ENCODE measurements at places on chromosomes 6 and 20.

- no peak for DNase-seq
Measured at GRCh38 chr6:77040568-77041195, 422.6 kb downstream of the HTR1B start.

DNA sequence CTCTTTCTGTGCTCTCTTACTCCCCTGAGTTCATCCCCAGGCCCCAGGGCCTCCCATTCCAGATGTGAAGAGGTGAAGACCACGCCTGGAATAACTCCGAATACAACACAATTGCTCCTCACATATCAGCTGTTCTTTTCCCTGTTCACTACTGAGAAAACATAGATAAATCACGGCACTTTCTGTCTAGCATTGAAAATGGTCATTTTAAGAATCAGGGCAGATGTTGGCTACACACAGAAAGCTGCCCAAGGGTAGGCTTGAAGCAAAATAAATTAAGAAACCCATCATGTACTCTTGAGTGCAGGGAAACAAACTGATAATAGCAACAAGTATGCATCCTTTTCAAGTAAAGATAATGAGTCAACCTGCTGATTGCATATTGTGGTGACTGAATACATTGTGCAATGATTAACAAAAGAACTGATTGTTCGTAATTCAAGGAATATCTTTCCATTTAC lies 382.5 kb downstream of the PRKN start:
- DNase-seq, result no peak

DNA sequence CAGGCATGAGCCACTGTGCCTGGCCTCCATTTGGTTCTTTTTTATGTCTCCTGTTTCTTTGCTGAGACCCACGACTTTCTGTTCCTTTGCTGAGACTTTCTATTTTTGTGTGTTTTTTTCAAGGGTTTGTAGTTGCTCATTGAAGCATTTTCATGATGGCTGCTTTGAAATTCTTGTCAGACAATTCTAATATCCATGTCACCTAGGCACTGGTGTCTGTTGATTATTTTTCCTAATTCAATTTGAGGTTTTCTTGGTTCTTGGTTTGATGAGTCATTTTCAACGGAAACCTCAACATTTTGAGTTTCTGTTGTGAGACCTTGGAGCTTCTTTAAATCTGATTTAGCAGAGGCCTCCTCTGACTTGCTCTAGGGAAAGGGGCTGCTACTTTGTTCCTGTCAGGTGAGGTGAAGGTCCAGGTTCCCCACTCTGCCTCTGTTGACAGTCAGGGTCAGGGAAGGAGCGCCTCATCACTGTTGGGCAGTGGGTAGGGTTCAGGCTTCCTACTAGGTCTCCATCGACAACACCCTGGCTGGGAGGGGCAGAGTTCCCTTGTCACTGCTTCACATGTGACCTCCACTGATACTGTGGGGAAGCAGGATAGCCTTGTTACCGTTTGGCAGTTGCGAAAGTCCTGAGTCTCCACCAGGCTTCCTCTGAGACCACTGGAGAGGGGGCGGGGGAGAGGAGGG lies 67.2 kb upstream of the RNF24 start:
- no peak for DNase-seq

GRCh38 chr6:140855520-140855919 lies 1277.2 kb upstream of the GJE1 start:
- no peak for DNase-seq

GRCh38 chr6:36608788-36609563 lies 14.8 kb downstream of the SRSF3 start:
- no peak for DNase-seq

DNA sequence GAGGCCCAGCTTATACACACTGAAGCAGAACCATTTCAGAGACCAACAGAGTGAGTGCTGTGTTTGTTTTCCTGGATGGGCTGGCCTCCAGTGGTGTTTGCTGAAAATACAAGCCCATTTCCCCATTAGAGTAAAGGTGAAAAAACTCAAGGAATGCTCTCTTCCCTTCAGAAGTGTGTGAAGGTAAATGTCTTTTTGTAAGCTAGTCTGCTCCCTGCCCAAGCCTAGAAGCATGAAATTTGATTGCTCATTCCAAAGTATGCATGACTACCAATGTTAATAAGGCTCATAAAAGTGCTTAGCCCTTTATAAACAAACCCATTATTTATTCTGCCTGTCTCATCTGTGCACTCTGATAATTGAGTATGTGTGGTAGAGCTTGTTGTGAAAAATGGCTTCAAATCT lies 59.1 kb downstream of the ADGRF1 start:
- DNase-seq, result no peak

DNA sequence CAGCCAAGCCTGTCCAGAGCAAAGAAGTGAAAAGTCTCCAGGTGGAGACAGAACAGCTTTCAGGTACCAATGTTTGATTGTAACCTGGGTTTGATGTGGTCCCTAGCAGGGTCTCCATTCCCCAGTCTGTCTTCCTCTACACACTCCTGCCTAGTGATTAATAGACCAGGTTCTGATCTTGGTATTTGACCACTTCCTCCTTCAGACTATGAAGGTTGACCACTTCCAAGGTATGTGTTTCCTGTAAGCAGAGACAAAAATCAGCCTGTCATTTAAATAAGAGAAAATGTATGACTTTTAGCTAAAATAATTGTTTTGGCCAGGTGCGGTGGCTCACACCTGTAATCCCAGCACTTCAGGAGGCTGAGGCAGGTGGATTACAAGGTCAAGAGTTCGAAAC lies 41.8 kb upstream of the TOP1 start:
- no peak for DNase-seq

GRCh38 chr6:118295336-118295735 lies 252.8 kb upstream of the PLN start:
- no peak for DNase-seq

DNA sequence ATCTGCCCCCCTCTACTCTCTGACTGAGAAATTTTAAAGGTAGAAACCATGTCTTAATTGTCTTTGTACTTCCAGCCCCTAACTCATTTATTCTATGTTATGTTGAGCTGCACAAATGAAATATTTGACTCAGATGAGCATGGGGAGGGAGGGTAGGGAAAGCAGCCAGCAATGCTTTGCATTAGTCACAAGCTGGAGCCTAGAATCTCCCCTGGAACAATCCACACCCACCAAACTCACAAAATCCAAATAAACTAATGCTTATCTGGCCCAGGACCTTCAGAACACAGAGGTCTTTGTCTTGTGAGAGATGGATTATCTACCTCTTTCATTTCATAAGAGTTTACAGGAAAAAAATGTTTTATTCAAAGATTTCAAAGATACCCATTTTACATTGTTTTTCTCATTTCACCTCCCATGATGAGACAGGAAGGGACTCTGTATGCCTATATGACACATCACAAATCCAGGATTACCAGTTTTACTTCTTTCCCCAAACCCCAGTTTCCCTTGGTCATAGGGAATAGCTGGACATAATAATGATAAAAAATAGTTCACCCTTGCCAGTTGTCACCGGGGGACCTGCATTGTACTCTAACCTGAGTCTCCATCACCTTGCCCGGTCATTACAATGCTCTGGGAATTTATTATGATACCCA lies 466.9 kb downstream of the KIF16B start:
- no peak for DNase-seq

DNA sequence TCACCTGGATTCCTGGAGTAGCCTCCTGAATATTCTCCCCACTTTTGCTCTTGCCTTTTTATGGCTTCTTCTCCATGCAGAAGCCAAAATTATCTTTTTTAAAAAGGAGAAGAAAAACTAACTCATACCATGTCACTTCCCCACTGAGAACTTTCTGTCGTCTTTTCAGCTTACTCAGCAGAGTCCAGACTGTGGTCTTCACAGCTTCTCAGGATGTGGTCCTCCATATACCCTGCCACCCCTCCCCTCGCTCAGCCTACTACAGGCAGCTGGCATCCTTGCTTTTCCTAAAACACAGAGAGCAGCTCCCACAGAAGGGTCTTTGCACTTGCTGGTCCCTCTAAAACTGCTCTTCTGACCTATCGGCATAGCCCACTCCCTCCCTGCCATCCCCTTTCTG lies 89.4 kb upstream of the ISM1 start:
- no peak for DNase-seq

GRCh38 chr6:159080217-159080976 lies 35.6 kb upstream of the TAGAP start:
- no peak for DNase-seq

DNA sequence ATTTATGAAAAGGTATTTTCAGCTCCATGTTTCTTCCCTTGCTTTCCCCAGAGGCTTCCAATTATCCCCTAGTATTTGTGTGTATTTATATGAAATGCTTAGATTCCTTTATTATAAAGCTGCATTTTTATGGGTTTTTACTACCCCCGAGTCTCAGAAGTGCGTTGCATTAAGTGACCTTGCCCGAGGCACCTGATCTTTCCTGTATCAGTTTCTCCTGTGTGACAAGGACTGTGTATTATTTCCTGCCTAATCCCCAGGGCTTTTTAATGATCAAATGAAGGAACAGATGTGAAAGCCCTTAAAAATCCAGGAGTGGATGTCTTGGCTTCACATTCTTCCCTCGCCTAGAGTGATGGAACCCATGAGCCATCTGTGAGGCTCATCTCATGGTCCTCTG lies 118.8 kb downstream of the TULP4 start:
- DNase-seq, result no peak

GRCh38 chr6:162750776-162751175 lies 23.0 kb downstream of the PACRG start:
- no peak for DNase-seq

DNA sequence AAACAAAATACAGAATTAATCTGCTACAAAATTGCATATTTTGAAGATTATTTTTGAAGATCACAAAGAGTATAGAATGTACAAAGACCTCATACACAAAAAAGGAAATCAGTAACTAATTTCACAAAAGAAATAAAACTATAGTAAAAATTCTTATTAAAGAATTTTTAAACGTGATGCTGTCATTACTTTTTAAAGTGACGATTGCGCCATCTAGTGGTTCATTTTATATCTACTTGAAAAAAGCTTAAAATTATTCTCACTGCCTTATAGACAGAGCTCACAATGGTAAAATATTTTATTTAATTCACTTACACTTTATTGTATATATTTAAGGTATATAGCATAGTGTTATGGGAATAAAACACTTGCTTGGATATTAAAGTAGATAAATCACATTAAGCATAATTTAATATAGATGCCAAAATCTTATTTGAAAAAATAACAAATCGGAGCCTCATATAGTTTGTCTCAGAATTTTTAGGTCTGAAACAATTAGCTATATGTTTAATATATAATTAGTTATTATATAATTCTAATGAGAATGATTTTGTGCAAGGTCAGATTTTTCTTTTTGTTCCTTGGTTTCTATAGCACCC lies 128.8 kb downstream of the PHF3 start:
- DNase-seq, result no peak

DNA sequence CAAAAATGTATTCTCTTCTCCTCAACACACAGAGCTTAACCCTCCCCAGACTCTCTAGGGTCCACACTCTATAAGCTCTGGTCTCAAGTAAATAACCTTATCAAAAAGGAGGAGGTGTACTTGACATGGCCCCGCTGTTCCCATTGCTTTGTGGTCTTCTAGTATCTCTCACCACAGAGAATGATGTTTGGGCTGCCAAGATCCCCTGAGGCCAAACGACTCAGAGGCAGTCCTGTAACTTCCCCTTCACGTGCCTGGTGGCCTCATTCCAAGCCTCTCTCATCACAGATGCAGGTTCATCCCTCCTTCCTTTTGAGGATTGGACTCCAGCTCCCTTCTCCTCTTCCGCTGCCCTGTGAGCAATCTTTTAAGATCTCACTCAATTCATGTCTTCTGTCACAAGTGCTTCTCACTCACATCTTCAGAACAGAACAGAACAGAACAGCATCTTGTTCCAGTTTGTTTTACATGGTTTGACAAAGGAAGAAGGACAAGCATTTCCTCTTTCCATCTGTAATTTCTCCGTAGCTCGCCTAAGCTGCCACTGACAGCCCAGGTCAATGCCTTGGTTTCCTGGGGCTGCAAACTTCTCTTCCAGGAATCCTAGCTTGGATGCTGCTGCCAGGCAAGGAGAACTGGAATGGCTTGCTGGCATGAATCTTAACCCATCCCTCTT lies 541.5 kb downstream of the CD83 start:
- DNase-seq, result no peak

- DNase-seq, result no peak
Measured at GRCh38 chr6:111871207-111871606, 2.0 kb downstream of the FYN start.

- DNase-seq, result no peak
Measured at GRCh38 chr20:7940341-7940740, at the start of gene HAO1. Gene HAO1, minus strand, starts transcription at chr20:7940458. Its CDS starts 36 bp downstream, at chr20:7940422.

DNA sequence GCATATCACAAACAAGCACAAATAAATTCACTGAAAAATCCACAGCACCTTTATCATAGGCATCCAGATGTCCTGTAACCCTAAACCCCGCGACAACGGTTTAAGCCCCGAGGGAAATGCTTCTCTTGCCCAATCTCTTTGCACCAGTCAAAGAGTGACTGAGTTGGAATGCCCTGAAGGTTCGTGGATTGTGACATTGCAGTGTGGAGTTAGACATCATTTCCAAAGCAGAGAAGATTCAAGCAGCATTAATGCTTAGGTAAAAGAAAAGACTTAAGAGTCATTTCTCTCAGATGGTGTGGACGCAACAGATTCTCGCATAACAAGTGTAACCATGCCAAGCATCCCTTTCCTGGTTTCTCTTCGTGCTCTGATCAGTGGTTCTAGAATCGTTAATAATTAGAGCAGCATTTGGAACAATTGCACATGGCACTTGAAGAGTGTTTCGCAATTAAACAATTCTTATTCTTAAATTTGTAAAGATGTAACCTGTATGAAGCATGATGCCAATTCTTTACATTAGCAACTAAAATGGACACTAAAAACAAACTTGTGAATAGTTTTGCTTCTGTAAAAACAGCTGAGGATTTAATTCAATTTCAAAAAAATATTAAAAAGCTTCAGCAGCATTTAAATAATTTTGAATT lies 121.6 kb downstream of the HIVEP2 start:
- DNase-seq, result no peak

DNA sequence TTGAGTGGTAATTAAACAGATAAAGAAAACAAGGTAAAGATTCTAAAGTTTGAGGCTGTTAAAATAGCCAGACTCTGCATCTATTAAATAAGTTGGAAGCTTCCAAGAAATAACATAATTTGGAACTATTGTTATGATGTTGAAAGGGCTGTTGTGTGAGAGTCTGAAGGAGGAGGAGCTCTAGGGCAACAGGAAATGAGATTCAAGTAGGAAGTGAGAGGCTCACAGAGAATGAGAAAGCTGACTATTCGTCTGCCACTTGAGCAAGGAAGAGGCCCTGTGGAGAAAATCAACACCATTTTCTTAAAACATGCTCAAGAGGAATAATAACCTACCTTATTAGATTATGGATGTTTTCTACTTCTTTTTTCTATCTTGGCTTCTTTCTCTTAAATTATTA lies 185.2 kb downstream of the SLC24A3 start:
- DNase-seq, result no peak

DNA sequence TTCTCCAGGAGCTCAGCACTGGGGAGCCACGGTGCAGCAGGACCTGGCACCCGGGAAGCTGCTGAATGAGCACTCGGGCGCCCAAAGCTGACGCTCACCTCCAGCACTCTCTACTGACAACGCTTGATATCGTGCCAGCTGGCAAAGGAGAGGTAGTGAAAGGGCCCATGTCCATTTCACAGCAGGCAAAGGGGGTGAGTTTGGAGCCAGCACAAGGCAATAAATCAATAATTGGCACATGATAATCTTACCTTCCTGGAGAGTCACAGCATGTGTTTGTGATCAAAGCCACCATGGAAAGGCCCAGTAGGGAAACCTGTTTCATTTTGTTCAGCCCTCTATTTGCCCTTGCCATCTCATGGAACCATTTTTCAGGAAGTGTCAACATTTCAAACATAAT lies 23.3 kb upstream of the SMIM26 start:
- no peak for DNase-seq
